Left renal cortex interstitium (tissue), 4 donors: ENCODE measurements at places on chromosomes 3 and 15.

GRCh38 chr3:54433846-54434245 lies 311.5 kb downstream of the CACNA2D3 start:
- no peak for DNase-seq

DNA sequence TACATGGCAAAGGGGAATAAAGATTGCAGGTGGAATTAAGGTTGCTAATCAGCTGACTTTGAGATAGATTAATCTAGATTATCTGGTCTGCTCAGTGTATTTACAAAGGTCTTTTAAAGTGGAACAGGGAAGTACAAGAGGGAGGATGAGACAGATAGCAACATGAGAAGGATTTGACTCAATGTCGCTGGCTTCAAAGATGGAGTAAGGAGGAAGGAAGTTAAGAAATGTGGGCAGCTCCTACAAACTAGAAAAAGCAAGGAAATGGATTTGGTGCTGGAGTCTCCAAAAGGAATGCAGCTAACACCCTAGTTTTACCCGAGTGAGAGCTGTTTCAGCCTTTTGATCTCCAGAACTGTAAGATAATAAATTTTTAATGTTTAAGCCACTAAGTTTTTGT lies 180.7 kb upstream of the TTC14 start:
- no peak for DNase-seq

DNA sequence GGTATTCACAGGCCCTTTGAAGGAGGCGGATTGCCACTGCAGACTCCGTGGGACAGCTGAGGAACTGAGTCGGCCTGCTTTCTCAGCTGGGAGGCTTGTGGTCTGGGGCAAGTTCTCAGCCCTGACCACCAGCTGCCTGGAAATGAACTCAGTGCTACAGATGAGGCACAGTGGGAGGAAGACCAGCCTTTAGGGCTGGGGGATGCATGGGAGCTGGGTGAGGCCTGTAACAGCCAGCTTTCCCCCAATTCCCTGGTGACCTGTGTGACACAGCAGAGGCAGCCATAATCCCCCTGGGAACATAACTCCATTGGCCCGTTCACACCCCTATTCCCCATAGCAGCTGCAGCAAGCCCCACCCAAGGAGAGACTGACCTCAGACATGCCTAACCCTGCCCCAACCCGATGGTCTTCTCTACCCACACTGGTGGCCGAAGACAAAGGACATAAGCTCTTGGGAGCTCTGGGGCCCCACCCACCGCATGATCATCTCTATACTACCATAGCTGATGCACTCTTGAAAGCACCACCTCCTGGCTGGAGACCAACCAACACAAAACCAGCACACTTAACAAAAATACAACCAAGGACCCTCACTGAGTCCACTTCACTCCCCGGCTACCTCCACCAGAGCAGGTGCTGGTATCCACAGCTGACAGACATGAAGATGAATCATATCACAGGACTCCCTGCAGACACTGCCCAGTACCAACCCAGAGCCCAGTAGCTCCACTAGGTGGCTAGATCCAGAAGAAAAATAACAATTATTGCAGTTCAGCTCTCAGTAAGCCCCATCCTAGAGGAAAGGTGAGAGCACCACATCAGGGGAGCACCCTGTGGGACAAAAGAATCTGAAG lies 24.9 kb downstream of the ZMAT3 start:
- no peak for DNase-seq

- no peak for DNase-seq
Observed at GRCh38 chr3:141259821-141260629, 28.4 kb downstream of the PXYLP1 start.

- no peak for DNase-seq
Observed at GRCh38 chr3:171804618-171805389, 5.5 kb downstream of the PLD1 start.

- no peak for DNase-seq
Observed at GRCh38 chr15:46315434-46315833, 680.6 kb downstream of the SQOR start.

GRCh38 chr3:112815981-112816380 lies 30.7 kb downstream of the CD200R1L start:
- DNase-seq: no peak

- no peak for DNase-seq
Observed at GRCh38 chr3:137761099-137761562, 3.0 kb upstream of the SOX14 start.

GRCh38 chr15:49644364-49644794 lies 23.5 kb downstream of the DTWD1 start:
- DNase-seq: no peak

- no peak for DNase-seq
Observed at GRCh38 chr3:163773136-163773535, 1305.2 kb downstream of the SI start.

GRCh38 chr15:67080900-67081431 lies 15.6 kb downstream of the SMAD3 start:
- no peak for DNase-seq

- DNase-seq: no peak
Observed at GRCh38 chr3:51830836-51831385, 30.5 kb upstream of the IQCF2 start.

- DNase-seq: no peak
Observed at GRCh38 chr3:150015901-150016300, 45.2 kb upstream of the PFN2 start.

DNA sequence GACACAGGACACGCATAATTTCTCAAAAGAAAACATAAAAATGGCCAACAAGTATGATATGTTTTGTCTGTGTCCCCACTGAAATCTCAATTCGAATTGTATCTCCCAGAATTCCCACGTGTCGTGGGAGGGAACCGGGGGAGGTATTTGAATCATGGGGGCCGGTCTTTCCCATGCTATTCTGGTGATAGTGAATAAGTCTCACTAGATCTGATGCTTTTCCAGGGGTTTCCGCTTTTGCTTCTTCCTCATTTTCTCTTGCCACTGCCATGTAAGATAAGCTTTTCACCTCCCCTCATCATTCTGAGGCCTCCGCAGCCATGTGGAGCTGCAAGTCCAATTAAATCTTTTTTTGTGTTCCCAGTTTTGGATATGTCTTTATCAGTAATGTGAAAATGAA lies 12.1 kb upstream of the POU1F1 start:
- DNase-seq: no peak

DNA sequence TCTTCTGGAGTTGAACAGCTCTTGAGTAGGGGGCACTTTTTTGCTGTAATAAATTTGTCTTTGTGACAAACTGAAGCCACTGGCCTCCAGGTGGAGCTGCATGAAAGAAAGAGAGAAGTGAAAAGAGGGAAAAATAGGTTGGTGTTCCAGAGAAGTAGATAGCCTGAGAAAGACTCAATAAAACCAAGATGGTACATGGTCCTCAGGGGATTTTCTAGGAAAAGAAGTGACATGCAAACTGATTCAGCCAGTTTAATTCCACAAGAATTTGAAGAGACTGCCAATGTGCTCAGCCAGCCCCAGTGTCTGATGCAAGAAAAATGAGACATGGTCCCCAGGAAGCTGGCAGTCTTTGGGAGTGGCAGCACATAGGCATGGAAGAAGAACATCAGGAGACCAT lies 152.7 kb downstream of the CD47 start:
- no peak for DNase-seq

GRCh38 chr15:53323191-53323590 lies 436.3 kb downstream of the WDR72 start:
- no peak for DNase-seq

- DNase-seq: no peak
Observed at GRCh38 chr3:160707187-160707794, 30.3 kb downstream of the ARL14 start.

- no peak for DNase-seq
Observed at GRCh38 chr3:39900462-39901002, 91.1 kb downstream of the MYRIP start.

DNA sequence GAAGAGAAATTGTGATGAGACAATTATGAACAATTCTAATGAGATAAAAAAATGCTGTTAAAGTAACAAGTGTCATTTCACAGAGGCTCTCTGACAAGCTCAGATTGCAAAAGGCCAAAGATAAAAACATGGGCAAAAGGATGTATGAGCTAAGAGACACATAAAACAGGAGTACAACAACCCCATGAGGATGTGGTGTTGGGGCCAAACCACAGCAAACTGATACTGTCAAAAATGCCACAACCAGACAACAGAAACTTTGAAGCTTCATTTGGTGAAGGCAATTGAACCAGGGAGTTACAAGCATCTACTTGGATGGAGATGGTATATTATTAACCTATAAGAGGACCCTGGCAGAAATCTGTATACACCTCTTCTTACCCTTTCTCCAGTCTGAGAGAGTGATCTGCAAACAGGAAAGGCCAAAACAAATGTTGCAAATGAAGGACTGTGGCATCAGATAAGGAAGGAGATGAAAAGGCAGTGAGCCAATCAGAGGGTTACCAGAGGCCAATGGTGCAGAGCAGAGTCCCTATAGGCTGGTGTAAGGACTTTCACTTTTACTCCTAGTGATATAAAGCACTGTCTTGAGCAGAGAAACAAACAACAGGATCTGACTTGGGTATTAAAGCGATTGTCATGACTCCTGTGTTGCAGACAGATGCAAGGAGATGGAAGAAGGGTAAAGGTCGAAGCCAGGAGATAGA lies 659.0 kb downstream of the NTRK3 start:
- DNase-seq: no peak

DNA sequence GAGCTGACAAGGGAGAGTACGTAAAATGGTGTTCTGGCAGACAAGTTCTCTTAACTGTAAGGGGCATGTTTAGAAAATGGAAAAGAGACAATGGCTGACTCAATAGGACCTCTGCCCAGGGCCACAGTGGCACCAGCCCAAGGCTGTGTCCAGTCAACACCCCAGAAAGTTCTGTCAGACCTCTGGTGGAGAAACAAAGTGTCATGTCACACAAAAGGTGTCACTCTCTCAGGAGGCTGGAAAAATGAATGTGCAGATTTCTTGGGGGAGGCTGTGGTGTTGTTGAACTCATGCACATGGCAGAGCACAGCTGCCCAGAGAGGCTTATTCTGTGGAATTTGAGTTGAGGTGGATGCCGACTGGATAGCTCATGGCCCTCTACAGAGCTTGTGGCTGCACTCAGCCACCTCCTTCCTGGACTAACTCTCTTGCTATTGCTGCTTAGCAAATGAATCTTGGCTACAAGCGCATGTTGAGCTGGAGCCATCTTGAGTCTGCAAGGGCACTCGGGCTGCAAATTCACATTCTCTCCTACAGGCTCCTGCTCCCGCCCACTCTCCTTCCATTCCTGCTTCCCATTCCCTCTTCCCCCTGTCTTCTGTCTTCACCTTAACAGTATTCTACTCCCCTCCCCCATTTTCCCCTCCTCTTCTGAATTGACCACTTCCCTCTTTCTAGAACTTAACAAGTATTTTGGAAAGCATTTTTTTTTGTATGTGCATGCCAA lies 55.8 kb upstream of the SLC7A14 start:
- no peak for DNase-seq

GRCh38 chr3:42300778-42301177 lies 34.8 kb upstream of the CCK start:
- DNase-seq: no peak

GRCh38 chr15:31304751-31305365 lies 21.8 kb upstream of the KLF13 start:
- DNase-seq: no peak

- DNase-seq: no peak
Observed at GRCh38 chr15:44264148-44264547, 24.4 kb upstream of the GOLM2 start.

DNA sequence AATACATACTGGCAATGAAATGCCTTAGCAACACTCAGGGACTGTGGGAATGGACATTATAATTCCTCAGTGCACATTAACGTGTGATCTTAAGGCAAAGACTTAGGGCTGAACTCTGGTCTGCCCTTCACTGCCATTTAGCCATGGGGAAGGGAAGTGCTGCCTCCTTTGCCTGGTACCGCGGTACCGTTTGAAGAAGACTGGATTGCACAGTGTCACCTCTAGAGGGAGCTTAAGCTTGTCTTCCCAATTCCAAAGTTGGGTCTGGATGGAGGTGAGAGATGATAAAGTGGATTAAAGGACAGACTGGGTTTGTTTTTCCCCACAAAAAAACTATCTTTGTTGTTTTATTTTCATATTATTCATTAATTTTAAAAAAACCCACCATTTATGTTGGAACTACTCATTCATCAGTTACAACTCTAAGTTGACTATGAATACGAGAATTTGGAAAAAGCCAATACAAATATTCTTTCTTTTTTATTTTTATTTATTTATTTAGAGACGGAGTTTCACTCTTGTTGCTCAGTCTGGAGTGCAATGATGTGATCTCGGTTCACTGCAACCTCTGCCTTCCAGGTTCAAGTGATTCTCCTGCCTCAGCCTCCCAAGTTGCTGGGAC lies 60.0 kb upstream of the SYN2 start:
- no peak for DNase-seq

DNA sequence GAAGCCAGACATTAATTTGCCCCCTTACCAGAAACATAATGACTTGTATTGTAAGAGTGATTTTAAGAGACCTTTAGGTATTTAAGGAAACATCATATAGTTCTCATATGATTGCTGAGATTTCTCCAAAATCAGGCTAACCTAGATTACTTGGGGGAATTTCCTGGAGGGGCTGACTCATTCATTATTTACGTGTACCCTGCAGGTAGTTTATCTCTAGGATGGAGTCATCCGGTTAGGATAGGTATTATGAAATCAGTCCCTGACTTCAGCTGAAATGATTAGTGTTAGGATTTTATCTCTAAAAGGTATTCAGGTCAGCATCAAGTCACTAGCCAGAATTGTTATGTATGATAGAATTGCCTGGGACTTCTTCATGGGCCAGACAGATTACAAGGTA lies 97.5 kb downstream of the TCF12 start:
- no peak for DNase-seq

DNA sequence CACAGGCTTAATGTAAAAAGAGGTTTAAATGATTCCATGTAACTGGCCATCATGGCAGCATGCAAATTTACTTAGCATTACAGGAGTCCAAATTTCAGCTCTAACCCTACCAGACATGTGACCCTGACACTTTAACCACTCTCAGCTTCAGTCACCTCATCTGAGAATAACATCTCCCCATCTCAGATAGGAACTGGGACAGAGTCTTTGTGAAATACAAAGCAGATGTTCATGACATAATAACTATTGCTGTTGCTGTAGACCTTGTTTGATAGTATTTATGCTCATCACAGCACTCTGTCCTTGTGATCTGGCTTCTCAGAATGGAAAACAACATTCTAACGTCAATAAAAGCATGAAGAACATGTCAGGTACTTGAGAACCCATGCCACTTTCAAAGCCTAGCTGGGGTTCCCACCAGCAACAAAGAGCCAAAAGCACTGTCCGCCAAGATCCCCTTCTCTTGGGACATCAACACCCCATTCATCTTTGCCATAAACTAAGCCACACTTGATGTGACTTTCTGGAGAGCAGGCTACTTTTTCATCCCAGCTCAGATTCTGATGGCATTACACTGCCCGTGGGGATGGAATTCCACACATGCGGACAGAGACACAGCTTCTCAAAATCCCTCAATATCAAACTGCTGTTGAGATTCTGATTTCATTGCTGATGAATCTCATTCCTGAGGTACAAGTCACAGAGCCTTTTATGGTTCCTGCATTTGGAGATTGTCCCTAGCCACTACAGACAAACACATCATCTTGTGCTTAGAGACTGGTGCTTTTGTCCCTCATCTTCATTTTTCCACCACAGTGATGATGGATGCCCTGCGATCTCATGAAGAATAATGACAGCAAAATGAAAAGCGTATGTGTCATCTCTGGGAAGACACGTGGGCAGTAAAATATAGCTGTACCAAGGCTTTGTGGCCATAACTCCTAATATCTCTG lies 202.7 kb downstream of the TNIK start:
- no peak for DNase-seq
